ENCODE measurements at places on chromosomes 1 and 21. TPM values are rescaled to one million over a fixed set of nuclear protein-coding genes. Genes with fewer than 3 reads are reported as not detected.

TPTE gene
- not detected for total RNA-seq

ITLN2 gene
- not detected for total RNA-seq

BNIPL gene
- total RNA-seq: 30.5 TPM

KRTAP11-1 gene
- not detected for total RNA-seq

ST6GALNAC5 gene
- total RNA-seq: 0.60 TPM

DYNLT5 gene
- total RNA-seq: not detected

LINGO4 gene
- not detected for total RNA-seq

LHX8 gene
- not detected for total RNA-seq

DNAJC6 gene
- 1.3 TPM for total RNA-seq

TCHHL1 gene
- total RNA-seq: not detected

PLPPR4 gene
- not detected for total RNA-seq

LMOD1 gene
- not detected for total RNA-seq

C1orf87 gene
- total RNA-seq: not detected

KCNJ9 gene
- not detected for total RNA-seq

FTCD gene
- not detected for total RNA-seq

ZNF683 gene
- not detected for total RNA-seq

NHLH2 gene
- total RNA-seq: 0.07 TPM

BTBD8 gene
- 2.5 TPM for total RNA-seq

GPR89B gene
- total RNA-seq: 14.3 TPM

AMY1B gene
- not detected for total RNA-seq

MPL gene
- not detected for total RNA-seq

KISS1 gene
- total RNA-seq: not detected

SH2D2A gene
- 2.5 TPM for total RNA-seq

C4BPA gene
- not detected for total RNA-seq

MLLT11 gene
- 17.5 TPM for total RNA-seq

MROH9 gene
- not detected for total RNA-seq

LYPD8 gene
- total RNA-seq: not detected

KIF26B gene
- total RNA-seq: 0.88 TPM

PDC gene
- not detected for total RNA-seq

TTLL10 gene
- not detected for total RNA-seq

WNT9A gene
- 1.5 TPM for total RNA-seq

ARHGEF10L gene
- total RNA-seq: 16.5 TPM

TSPAN2 gene
- total RNA-seq: 0.28 TPM

SPRR4 gene
- total RNA-seq: not detected

REG4 gene
- not detected for total RNA-seq

NR1I3 gene
- not detected for total RNA-seq

CR2 gene
- total RNA-seq: not detected

EDN2 gene
- 2.8 TPM for total RNA-seq

KCNK1 gene
- 13.4 TPM for total RNA-seq

CLDN17 gene
- total RNA-seq: 0.56 TPM

STPG1 gene
- 10.6 TPM for total RNA-seq

RIPK4 gene
- 41.0 TPM for total RNA-seq

IKBKE gene
- total RNA-seq: 15.6 TPM

PODN gene
- not detected for total RNA-seq

CMPK1 gene
- 76.2 TPM for total RNA-seq

PIGR gene
- total RNA-seq: 0.05 TPM

MYOC gene
- not detected for total RNA-seq

DNAI4 gene
- total RNA-seq: 1.9 TPM
